ENCODE measurements at places on chromosomes 7 and 10.
A peak's percentile ranks its signal among the peaks of the same experiment; 100 is the strongest.

DNA sequence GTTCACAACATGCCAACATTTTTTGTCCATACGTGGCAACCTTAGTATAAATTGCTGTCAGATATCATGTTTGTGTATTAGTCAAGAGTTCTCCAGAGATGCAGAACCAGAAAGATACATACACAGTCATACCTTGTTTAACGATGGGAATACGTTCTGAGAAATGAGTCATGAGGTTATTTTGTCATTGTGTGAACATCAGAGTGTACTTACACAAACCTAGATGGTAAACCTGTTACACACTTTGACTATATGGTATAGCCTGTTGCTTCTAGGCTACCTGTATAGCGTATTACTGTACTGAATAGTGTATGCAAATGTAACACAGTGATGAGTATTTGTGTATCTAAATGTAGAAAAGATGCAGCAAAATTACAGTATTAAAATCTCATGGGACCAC is 22.3 kb downstream of the ZNF518A start:
- DNase-seq = no peak

DNA sequence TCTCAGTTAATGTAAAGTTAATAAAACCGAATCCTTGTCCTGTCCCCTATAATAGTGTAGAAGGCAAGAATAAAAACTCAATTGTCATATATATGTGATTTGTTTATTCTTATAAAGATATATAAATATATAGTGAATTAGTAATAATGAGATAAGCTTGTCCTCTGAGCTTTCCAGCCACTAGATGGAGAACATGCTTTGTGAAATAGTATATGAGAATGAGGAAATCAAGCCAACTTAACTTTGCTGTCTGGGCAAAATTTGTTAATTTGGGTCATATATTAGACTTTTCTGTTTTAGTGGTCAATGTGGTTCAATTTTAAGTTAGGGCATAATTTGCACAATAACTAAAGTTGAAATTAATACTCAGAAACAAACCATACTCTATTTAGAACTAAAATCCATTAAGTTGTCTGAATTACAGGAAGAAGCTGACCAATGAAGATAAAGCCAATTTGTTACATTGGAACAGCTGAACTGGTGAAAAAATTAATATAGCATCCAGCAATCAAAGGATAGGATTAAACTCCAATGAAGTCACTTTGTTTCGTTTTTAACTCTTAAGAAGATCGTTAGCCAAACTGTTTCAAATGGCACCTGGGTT is 595.0 kb downstream of the ARL4A start:
- DNase-seq = no peak

GRCh38 chr10:17113346-17113745 is 16.3 kb downstream of the CUBN start:
- DNase-seq = no peak

DNA sequence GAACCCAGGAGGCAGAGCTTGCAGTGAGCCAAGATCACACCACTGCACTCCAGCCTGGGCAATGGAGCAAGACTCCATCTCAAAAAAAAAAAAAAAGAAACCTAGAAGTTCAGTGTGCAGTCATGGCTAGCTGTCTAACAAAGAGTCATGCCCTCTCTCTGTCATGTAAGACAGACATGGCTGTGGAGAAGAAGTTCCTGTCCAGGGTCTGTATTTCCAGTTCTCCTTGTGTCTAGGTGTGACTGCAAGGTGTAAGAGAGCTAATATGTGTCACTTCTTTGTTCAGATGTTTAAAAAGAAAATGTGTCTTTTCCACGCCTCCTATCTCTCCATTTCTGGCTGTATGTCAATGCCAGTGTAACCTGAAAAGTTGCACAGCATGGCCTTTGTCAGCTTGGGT is 139.5 kb downstream of the NRCAM start:
- no peak for DNase-seq

DNA sequence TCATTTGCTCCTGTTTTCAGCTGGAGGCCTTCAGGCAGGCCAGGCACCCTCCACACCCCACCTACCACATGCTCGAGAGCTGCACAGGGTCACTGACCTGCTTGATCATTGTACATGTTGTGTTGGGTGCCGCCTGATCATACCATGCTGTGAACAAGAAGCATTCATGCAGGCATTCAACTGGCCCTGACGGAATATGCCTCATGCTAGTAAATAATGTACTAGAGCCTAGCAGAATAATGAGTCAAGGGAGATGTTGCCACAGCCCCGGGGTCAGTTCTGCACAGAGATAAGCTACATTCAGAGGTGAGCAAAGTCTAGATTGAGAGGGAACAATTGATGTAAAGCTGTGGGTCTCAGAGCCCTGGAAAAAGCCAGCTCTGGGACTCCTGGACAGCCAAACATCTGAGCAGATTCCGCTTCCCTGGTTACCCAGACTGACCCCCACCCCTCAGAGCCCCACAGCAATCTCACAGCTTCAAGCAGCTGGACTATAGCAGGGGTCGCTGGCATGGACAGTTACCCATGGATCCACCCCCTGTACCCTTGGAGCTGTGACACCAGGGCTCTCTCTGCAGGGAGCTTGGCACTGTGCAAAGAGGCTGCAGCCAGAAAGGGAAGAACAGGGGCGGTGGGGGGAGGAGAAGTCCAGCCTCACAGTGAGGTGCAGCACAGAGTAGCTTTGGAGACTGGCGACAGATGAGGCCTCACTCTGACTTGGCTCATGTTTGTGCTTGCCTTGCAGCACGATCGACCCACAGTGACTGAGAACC is 86.6 kb downstream of the FRMPD2 start:
- peak; percentile 88 for DNase-seq

DNA sequence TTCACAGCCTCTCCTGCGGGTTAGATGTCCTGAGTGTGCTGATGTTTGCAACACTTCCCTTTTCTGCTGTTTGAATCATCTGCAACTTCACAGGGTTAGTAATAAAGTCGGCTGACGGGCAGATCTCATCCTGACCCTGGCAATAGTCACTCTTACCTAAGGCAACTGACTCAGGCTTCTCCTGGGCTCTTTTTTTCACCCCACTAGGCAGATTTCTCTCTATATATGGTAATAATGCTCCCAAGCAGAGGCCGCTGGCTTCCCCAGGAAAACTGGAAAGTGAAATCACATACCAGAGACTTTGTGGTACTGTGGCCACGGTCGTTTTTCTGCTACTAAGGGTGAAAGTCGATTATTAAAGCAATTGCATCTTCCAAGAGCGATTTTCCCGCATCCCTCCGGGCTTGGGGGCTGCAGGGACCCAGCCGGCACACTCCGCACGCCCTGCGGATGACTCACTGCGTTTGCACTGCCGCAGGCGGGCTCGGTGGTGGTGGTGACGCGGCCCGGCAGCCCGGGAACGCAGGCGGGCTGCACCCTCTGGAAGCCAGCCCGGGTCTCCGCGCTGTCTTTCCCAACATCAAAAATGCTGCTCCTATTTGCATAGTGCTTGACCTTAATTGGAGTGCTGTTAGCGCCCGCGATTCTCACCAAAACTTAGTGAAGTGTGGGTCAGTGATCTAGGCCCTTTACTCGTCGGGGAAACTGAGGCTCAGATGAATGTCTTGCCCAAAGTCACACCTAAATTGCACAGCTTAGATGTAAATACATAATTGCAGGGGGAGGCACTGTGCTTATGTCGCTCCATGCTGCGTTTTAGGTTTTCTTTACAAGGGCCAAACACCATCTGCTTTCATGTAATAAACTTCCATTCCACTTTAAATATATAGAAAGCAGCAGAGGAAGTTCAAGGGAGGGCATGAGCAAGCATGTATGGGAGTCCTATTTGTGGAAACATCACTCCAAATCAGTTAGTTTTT is 47.6 kb upstream of the ITGB1 start:
- peak; percentile 93 for DNase-seq

GRCh38 chr7:105202616-105203015 is 186.1 kb downstream of the SRPK2 start:
- no peak for DNase-seq
